Activated CD4-positive, alpha-beta T cell treated with anti-CD3 and anti-CD28 coated beads, Interleukin-2, amount 50 U/mL, for 24 hours (primary cell): ENCODE measurements at places on chromosomes 5 and 9.

DNA sequence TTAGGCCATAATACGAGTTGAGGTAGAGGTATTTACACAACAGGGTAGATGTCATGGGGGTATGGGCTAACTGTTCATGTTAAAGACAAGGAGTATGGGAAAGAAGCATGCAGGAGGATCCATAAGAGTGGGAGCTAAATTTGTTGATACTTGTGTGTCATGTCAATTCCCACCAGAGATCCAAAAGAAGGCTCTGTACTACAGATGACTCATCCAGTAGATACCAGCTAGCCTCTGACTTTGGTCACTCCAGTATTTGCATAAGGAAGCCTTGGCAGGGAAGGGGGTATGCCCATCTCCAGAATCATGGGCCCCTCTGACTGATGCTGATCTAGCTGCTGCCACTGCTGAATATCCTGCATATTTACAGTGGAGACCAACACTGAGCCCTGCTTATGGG lies 743.7 kb upstream of the GRAMD2B start:
- DNase-seq = no peak

DNA sequence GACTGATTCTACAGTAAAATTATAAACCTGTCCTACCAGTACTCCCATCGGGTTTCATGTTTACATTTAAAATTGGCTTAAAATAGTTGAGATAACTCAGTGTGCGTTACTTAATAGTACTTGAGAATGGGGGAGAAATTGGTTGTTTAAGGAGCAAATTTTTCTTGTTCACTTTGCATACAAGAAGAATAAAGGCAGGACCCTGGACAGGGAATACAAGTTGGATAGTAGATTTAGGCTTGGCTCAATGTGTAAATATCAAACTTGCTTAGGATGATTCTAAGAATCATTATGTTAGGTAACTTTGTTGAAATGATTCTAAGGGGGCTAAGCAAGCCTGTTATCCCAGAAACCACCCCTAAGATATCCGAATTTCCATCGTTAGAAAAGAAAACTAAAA lies 448.4 kb upstream of the TLE4 start:
- no peak for DNase-seq

DNA sequence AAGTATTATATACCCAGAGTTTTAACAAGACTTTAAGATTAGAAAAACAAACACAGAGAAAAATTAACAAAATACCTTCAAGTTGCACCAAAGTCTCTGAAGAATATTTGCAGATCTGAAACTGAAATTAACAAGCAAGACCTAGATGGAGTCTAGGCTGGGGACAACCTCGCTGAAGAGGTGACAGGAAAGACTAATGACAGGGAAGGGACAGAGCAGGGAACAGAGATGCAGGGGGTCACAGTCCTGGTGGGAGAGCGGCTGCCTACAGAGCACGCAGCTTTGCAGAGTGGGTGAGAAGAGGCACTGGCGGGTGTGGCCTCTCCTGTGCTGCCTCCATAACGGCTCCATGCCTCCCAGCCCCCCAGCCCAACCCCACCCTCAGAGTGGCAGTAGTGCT lies 13.5 kb downstream of the RETREG1 start:
- no peak for DNase-seq

- DNase-seq = no peak
Measured at GRCh38 chr5:143106174-143106573, 297.3 kb downstream of the NR3C1 start.

DNA sequence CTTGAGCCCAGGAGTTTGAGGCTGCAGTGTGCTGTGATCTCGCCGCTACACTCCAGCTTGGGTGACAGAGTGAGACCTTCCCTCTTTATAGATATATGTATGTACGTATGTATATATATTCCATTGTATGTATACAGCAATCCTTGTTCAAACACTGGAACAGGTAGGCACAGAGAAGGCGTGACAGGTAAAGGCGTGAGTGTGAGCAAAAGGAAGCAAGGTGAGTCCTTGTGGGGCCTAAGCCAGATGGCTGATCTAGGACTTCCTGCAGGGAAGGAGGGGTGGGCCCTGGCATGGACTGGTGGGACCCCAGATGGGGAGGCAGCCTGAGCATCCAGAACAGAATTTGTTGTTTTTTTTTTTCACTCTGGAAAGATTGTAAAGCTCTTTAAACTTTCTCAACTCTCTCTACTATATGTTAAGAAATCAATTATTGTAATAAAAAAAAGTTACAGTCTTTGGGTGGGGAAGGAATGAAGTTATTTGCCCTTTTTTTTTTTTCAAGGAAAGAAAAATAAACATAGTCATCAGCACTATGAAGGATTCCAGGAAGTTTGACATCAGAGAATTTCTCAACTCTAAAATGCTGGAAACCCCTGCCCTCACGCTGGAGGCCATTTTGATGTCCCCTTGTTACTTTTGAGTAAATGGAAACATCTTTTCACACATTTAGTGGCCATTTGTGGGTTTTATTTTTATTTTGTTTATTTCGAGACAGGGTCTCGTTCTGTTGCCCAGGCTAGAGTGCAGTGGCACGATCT lies 38.9 kb upstream of the STXBP1 start:
- no peak for DNase-seq

DNA sequence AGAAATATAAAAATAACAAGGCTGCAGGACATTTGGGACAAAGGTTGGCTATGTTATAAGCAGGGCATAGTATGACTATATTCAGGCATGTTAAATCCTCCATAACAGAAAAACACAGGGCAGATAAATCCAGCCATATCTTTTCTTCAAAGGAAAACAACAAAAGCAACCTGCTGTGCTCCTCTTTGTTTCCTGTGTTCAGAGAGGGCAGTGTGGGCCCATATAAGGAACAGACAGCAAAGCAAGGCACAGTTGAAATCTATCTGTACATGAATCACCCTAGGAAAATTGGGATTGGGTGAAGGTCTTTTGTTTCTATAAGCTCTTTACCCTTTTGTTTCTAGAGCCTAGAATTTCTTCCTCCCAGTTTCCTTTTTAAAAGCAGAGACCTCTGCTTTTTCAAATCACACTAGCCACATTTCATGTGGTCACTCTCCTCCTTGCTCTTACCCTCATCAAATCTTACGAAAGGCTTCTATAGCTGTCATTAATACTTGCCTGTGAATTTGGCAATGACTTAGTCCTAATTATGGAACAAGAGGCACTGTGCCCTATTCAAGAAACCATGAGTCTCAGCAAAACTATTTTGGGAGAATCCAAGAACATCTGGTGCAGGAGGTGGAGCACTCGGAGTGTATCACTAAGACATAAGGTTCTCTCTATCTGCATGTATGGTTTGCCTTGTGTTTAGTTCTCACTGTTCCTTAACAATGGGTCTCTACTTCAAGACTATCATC lies 1.8 kb downstream of the GZMA start:
- no peak for DNase-seq

DNA sequence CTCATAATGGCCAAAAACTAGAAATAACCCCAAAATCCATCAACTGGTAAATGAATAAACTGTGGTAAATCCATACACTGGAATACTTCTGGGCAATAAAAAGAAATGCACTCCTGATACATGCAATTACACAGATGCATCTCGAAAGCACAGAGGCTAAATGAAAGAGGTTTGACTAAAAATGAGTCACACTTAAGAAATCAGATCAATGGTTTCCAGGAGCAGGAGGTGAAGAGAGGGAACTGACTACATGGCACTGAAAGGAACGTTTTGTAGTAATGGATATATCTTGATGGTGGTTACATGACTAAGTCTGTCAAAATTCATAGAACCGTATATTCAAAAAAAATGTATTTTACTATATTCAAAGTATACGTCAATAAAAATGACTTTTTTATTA lies 42.4 kb downstream of the STRBP start:
- DNase-seq = peak; percentile 7

DNA sequence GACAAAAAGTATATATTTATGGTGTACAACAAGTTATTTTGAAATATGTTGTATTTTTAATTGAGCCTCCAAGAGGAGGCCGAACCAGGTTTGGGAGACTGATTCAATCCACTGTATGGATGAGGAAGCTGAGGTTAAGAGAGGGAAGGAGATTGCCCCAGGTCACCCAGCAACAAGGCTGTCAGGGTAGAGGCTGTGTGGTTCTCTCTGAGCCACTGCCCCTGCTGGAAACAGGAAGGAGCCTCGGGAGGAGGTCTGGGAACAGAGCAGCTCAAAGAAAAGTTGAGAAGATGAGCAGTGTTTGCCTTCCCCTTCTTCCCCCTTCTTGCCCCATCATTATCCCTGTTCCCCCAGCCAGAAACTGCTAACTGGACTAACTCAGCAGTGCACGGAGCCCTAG lies 6.6 kb upstream of the FAT2 start:
- no peak for DNase-seq

DNA sequence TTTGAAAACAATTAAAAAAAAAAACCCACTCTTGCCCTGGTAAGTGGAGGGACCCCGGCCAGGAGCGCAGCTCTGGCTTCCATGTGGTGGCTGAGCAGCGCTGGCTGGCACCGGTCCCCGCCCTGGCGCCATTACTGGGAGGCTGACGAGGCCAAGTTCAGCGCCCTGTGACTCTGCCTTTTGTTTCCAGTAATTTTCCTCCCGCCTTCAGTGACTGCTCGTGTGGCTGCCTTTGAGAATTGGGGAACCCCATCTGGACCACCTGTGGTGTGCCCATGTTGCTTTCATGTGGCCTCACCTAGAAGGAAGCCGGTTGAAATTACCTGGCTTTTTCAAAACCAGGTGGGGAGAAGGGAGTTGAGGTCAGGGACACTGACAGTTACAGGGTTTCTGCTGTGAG lies 136.1 kb downstream of the GAPVD1 start:
- no peak for DNase-seq

DNA sequence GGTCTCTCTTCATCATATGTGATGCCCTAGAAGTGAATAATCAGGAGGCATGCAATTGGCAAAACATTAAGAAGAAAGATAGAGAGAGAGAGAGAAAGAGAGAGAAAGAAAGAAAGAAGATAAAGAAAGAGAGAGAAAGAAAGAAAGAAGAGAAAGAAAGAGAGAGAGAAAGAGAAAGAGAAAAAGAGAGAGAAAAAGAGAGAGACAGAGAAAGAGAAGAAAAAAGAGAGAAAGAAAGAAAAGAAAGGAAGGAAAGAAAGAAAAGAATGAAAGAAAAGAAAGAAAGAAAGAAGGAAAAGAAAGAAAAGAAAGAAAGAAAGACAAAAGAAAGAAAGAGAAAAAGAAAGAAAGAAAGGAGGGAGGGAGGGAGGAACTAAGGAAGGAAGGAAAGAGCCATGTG lies 318.9 kb downstream of the ICE1 start:
- DNase-seq = no peak

DNA sequence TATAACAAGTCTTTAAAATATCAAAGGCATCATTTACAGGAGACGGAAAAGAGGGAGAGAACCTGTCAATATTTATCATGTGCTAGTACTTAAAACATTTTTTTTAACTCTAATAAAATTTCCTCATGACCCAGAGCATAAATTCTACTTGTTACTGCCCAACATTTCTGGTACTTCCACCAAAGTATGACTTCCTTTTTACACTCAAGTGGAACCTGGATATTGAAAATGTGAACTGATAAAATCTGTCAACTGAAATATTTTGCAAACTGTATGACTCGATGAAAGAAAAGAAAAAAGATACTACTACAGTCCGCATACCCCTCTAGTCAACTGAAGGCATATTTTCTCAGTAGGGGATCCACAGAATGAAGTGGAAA lies 37.1 kb downstream of the FAM13B start:
- DNase-seq = no peak

DNA sequence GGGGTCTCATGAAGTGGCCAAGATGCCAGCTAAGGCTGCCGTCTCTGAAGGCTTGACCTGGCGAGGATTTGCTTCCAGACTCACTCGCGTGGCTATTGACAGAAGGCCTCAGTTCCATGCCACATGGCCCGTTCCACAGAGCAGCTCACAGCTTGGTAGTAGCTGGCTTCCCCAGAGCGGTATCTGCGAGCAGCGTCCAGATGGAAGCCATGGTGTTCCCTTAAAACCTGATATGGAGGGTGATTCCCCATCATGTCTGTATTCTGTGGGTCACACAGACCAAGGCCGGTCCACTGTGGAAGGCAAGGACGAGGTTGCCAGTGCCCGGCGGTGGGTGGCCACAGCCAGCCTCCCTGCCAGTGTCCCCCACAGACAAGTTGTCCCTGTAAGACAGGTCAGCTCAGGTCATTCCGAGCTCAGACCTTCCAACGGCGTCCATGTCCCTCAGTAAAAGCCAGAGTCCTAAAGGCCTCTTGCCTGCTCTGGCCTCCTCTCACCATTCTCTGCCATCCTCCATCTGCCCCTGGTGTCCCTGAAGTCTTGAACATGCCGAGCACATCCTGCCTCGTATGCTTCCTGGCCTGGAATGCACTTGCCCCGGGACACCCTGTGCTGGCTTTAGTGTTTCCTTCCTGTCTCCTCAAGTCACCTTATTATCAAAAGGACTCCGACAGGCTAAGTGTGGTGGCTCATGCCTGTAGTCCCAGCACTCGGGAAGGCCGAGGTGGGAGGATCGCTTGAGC lies 61.3 kb upstream of the LRRTM2 start:
- DNase-seq = no peak

- DNase-seq = no peak
Measured at GRCh38 chr9:134026981-134027380, 1.7 kb downstream of the BRD3OS start.

GRCh38 chr5:15013654-15014463 lies 142.3 kb upstream of the ANKH start:
- no peak for DNase-seq
